Hematopoietic multipotent progenitor cell treated with erythropoietin and hydrocortisone succinate and interleukin-3 and kit ligand, for 8 days (in vitro differentiated cells): ENCODE measurements at places on chromosomes 11 and 22.

GRCh38 chr11:17498475-17498874 is 21.8 kb upstream of the ABCC8 start:
- no peak for DNase-seq

DNA sequence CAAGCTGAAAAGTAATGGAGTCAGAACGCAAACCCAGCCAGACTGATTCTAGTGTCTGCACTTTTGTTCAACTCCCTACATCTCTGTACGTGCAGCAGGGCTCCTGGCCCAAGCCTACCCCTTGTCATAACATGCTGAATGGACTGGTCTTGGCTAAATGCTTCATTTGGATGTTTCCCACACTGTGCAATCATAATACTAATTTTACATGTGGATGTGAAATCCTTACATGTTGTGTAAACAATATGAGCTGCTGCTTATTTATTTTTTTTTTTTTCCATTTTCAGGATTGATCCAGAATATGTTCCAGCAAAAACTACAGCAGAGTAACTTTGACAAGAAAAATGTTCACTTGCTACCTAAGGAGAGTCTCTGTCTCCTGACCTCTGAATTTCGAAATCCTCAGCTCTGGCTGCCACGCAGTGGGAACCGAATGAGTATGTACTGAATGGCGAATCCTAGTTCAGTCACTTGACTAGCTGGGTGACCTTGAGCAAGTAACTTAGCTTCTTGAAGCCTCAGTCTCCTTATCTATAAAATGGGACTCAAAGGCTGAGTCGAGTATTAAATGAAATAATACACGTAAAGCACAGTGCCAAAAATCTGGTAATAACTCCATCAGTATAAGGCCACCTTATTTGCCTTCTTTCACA is 133.4 kb downstream of the EHF start:
- DNase-seq, result no peak

- DNase-seq, result no peak
Observed at GRCh38 chr11:69243496-69244200, 50.3 kb upstream of the MYEOV start.

DNA sequence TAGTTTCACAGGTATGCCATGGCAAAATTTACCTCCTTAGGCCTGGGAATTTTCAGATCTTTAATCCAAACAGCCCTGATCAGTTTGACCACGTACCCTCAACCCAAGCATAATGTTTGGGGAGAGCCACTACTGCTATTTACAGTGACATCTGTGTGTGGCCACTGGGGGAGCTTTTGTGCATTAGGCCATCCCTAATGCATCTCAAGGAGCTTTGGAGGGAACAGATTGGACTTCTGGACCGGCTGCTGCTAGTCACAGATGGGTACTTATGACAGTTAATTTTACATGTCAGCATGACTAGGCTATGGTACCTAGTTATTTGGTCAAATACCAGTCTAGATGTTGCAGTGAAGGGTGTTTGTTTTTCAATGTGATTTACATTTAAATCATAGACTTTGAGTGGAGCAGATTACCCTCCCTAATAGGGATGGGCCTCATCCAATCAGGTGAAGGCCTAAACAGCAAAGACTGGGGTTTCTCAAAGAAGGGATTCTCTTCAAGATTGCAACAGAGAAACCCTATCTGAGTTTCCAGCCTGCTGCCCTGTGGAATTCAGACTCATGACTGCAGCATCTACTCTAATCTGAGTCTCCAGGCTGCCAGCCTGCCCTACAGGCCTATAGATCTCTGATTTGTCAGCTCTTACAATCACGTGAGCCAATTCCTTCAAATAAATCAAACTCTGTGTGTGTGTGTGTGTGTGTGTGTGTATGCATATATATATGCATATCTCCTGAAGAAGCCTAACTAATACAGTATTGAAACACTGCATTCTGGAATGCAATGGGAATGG is 38.0 kb upstream of the GALNT18 start:
- no peak for DNase-seq

GRCh38 chr11:115895594-115895993 is 391.4 kb upstream of the CADM1 start:
- no peak for DNase-seq

DNA sequence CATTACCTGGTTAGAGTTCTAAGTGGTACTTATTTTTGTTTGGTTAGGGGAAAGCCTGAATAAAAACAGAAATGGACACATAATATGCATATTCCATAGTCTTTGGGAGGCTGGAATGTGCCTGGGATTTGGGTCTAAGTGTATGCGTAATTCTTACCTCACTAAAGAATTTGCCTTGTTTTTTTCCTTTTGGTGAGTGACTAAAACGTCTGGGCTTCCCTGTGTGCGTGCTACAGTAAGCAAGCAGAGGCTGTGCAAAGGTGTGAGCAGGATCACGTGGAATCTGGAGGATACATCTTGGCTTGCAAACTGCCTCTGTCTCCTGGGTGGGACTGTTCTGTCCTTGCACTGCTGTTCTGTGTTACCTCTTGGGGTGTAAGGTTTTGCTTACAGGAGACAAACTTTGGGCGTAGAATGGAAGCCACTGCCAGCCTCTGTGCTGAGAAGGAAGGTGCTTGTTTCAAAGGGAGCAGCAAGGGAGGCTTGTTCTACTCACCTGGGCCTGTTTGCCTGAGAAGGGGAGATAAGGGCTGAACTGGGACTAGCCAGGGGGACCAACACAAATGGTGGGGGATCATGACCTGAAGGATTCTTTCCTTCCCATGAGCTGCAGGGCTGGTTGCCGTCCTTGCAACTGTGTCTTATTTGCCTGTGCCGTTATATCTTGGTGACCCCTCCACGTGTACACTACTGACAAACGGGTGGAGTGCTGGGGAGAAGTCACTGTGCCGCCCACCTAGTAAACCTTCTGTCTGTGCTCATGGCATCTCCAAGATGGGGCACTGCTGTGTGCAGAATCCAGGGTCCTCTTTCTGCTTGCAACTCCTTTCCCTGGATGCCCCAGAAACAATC is 4.5 kb downstream of the NEAT1 start:
- peak; percentile 76 for DNase-seq

DNA sequence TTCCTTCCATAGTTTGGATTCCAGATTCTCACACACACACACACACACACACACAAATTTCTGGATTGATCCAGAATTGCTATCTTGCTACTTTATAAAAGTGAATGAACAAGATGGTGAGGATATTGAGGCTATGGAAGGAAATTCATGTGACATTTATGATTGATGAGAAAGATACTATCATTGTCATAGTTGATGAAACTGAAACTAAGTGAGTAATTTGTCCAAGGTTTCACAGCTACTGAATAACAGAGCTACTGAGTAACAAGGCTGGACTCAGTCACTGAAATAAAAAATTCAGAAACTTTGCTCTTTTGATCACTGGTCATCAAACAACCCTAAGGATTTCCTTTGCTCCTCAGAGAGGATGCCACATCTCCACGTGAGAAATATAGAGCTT is 16.2 kb downstream of the OR5D16 start:
- no peak for DNase-seq

DNA sequence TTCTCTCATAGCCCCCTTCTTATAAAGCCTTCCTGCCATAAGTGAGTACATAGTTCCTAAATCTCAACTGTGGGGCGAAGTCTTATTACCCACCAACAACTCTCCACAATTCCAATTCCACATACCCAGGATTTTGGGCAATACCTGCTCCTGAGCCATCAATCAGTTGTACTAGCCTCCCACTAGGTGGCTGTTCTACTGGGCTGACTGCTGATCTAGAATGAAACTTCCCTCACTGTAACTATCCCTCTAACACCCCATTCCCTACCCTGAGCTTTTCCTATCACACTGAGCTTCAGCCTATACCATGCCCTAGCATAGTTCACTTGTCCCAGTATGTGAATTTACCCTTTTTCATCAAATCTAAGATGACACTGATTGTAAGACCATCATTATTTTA is 52.5 kb downstream of the RRAS2 start:
- DNase-seq, result no peak

DNA sequence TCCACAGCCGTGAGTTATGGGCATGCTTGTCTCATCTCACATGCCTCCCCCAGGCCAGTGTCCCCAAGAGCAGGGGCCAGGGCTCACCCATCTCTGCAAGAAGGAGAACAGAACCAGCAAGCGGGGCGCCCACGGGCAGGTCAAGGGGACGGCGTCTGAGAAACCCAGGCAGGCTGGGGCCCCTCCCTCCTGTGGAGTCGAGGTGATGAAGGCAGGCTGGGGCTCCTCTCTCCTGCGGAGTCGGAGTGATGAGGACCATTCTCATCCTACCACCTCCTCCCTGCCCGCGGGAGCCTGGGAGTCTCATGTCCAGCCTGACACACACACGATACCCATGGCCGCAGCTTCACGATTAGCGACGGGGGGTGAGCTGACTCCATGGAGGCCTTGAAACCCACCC is 141.9 kb downstream of the CTTN start:
- DNase-seq, result no peak

- peak; percentile 70 for DNase-seq
Observed at GRCh38 chr11:44066732-44067141, 667 bp downstream of the ACCS start.

DNA sequence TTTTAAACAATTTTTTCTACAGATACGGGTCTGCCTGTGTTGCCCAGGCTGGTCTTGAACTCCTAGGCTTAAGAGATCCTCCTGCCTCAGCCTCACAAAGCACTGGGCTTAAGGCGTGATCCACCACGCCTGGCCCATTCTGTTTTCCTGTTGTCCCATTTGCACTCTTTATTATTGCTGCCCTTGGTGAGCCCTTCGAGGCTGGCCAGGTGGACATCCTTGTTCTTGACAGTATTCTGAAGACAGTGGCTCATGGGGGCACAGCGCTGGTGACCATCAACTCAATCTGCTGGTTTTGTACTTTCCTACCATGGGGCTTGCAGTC is 35.6 kb downstream of the TBC1D22A start:
- DNase-seq, result no peak
